ENCODE measurements at places on chromosomes 3 and 15.

DNA sequence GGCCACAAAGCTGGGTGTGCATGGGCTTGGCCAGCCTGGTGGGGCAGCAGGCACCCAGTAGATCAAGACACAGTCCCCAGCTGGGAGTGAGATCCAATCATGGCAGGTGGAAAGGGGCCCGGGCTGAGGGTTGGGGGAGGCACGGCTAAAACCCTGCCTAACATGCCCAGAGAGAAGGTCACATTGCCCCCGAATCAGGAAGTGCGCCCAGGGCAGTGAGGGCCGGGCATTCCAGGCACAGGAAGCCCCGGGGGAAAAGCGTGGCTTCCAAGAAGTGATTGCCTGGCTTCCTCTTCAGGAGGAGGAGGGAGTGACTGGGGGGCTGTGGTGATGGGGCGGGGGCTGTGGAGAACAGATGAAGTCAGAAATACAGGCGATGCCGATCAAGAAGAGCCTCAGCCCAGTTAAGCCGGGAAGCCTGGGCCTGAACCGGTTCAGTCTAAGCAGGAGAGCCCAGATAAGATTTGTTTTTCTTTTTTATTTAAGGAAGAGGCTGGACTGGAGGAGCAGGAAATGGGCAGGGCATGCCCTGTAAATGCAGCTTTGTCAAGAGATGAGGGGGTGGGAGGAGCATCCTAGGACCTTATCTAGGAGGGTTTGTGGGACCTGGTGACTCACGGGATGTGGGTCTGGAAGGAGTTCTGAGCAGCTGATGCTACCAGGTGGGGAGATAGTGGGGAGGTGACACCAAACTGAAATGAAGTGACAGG is 83.9 kb downstream of the CHSY1 start:
- DNase-seq, result peak; percentile 54

DNA sequence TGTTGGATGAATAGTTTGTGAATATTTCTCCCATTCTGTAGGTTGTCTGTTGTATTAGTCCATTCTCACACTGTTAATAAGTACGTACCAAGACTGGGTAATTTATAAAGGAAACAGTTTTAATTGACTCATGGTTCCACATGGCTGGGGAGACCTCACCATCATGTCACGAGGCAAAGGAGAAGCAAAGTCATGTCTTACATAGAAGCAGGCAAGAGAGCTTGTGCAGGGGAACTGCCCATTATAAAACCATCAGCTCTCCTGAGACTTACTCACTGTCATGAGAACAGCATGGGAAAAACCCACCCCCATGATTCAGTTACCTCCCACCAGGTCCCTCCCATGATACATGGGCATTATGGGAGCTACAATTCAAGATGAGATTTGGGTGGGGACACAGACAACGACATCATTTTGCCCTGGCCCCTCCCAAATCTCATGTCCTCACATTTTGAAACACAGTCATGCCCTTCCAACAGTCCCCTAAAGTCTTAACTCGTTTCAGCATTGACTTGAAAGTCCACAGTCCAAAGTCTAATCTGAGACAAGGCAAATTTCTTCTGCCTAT is 133.2 kb downstream of the LMLN start:
- no peak for DNase-seq

DNA sequence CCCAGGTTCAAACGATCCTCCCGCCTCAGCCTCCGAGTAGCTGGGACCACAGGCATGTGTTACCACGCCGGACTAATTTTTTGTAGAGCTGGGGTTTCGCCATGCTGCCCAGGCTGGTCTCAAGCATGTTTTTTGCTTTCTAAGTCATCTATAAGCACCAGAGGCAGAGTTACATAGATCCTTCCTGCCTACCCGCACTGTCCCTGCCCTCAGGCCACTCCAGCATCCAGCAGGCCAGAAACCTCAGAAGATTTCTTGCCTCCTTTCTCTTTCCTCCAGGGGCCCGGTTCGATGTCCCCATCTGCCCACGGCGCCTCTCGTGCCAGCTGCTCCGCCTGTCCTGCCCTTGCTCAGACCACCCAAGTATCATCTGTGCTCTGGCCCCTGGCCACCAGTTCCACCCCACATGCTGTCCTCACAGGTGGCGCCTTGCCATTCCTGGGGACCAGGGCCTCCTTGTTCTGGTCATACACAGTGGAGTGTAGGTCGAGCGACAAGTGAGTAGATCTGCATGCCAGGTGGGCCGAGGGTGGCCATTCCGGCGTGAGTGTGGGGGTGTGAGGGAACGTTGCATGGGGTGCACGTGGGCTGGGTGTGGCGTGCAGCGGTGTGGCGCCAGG is 27.3 kb downstream of the KLHDC8B start:
- no peak for DNase-seq

GRCh38 chr3:101072300-101072699 is 79.1 kb upstream of the ABI3BP start:
- no peak for DNase-seq

GRCh38 chr3:172635588-172635987 is 75.3 kb downstream of the NCEH1 start:
- DNase-seq, result no peak

DNA sequence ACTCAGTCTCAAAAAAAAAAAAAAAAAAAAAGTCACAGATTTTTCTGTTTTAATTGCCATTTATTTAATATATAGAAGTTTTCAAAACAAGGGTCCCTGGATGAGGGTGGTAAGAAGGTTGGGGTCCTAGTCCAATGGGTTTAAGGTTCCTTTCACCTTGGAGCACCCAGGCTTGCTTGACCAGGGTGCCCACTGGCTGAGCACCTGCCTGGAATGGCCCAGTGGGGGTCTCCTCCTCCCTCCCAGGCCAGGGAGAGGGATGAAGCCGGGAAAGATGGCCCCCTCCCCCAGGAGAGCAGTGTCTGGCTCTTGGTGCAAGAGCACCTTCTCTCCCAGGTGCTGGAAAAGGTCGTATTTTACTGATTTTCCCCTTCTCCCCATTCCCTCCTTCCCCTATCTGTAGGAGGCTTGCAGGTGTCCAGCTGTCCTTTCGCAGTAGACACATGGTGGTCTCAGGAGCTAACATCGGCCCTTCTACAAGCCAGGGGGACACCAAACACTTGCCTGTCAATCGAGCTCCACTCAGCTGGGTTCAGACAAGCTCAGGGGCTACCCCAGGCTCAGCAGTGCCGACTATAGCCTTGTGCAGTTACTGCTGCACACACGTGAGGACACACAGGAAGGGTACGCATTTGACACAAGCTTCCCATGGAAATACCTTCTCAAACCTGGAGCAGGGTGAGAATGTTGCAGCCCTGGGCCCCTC is 112.3 kb upstream of the KLF13 start:
- DNase-seq, result no peak

DNA sequence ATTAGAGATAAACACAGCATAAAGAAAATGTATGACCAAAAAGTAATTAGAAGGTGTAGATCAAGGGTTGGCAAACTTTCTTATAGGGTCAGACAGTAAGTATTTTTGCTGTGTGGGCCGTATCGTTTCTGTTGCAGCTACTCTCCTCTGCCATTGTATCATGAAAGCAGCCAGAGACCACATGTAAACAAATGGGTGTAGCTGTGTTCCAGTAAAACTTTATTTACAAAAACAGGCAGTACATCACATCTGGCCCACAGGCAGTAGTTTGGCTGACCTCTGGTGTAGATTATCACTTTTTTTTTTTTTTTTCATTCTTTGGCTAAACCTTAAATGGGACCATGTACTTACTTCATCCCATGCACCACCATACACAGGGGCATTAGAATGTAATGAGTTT is 190.8 kb downstream of the MBNL1 start:
- no peak for DNase-seq

- DNase-seq, result no peak
Measured at GRCh38 chr3:72341920-72342319, 506.3 kb downstream of the SHQ1 start.

- no peak for DNase-seq
Measured at GRCh38 chr3:193970773-193971206, 165.2 kb upstream of the HES1 start.

- no peak for DNase-seq
Measured at GRCh38 chr3:23164746-23165145, 38.4 kb upstream of the UBE2E2 start.

- DNase-seq, result no peak
Measured at GRCh38 chr3:142844339-142844977, 44.4 kb downstream of the PCOLCE2 start.

GRCh38 chr15:75648156-75649000 is 666 bp downstream of the SNX33 start:
- peak; percentile 59 for DNase-seq

GRCh38 chr3:115341208-115341607 is 194.1 kb upstream of the ZBTB20 start:
- peak; percentile 24 for DNase-seq

DNA sequence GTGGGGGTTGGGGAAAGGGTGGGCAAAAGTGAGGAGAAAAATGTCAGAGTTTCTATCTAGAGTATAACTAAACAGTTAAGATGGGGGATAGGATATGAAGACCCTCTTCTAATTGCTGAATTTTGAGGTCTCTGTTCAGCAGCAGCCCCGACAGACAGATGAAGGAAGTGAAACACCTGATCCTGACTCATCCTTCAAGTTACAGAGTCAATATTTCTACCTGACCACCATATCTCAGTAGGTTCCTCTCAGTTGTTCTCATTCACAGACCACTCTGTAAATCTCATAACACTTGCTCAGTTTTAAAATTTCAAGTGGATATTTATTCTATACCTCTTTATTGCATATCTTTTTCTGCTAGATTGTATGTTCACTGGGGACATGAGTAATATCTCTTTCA is 69.5 kb downstream of the CCDC54 start:
- no peak for DNase-seq
